ENCODE measurements at places on chromosomes 7 and 10. TPM values are rescaled to one million over a fixed set of nuclear protein-coding genes. Genes with fewer than 3 reads are reported as not detected.
A peak's percentile ranks its signal among the peaks of the same experiment; 100 is the strongest.

DNA sequence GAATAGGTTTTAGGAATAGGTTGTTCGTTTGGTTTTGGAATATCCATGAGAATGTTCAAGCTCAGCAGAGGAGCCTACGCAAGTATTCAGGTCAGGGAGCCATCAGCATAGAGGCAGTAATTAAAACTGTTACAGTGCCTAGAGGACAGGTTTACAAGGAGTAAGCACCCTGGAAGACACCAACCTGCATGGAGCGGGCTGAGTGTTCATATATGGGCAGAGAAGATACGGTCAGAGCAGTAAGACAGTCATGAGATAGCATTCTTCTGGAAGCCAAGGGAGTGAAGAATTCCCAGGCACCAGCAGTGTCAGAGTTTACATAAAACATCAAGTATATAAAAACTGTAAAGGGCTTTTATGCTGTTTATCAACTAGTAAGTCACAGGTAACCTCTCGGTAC, 96.5 kb downstream of the LRRC4 start:
- no peak for DNase-seq

GRCh38 chr10:11154333-11154732, 136.7 kb downstream of the CELF2 start:
- DNase-seq = no peak

GRCh38 chr7:41808541-41808940, 105.7 kb upstream of the INHBA start:
- no peak for DNase-seq

- no peak for DNase-seq
Measured at GRCh38 chr7:96645084-96645483, 64.6 kb downstream of the SEM1 start.

- DNase-seq = no peak
Measured at GRCh38 chr7:44964384-44964830, 14.4 kb downstream of the MYO1G start.

- no peak for DNase-seq
Measured at GRCh38 chr7:135215698-135216097, 4.4 kb upstream of the WDR91 start.

GRCh38 chr10:119396008-119396708, 146.4 kb downstream of the RGS10 start:
- DNase-seq = no peak

DNA sequence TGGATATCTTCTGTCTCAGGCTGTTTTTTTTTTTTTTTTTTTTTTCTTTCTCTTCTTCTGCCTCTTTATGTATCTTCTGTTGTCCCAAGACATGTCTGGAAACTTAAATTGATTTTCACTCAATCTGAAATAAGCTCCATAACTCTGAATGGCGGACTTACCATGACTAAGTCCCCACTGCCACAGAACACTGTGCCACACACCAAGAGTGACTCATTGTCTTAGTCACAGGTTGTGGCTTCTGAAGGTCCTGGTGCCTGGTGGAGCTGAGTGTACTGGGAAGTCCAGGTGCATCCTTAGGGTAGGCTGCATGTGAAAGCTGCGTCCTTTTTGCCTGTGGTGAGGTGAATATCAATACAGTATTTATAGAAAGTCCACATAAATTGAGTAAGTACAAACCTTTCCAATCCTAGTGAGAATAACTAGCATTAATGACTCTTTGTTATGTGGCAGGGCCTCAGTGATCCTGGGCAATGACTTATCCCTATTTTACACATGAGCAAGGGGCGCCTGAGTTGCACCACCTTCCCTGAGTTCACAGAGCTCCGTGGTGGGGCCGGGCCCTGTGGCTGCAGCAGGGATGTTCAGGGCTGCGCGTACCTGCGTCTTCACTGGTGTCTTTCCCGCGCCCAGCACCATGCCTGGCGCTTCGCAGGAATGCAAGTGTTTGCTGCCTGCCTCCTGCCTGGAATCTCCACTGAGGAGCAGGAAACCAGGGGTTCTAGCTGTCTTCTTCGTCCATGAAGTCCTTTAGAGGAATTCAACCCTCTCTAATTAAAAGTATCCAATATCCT, 4.3 kb downstream of the PFKP start:
- DNase-seq = peak; percentile 94

DNA sequence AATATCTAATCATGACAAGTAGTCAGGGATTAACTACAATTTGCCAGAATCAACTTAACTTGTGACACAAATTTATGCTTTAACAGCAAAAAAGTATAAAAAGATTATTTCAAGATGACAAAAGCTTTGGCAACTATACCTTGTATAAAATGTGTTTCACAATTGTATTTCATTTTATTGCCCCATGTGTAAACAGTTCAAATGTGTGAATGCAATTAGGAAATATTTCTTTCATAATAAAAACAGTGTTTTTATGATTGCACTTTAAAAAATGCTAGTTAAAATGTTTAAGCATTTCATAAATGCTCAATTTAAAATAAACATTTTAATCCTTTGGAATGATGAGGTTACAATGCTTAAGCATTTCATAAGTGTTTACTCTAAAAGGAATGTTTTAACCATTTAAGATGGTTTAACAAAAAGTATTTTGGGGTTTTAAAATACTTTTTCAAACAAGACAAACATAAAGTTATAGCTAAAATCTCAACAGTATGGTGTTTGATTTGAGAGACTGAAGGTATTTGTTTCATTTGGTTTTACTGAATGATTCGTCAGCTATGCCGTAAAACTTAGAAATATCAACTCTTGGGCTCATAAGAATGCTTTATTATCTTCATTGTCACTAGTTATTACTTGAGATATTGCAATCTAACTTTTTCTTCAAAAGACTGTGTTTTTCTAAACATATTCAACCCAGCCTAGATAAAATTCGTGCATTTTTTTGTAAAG, 50.1 kb downstream of the SFTPD start:
- DNase-seq = no peak

DNA sequence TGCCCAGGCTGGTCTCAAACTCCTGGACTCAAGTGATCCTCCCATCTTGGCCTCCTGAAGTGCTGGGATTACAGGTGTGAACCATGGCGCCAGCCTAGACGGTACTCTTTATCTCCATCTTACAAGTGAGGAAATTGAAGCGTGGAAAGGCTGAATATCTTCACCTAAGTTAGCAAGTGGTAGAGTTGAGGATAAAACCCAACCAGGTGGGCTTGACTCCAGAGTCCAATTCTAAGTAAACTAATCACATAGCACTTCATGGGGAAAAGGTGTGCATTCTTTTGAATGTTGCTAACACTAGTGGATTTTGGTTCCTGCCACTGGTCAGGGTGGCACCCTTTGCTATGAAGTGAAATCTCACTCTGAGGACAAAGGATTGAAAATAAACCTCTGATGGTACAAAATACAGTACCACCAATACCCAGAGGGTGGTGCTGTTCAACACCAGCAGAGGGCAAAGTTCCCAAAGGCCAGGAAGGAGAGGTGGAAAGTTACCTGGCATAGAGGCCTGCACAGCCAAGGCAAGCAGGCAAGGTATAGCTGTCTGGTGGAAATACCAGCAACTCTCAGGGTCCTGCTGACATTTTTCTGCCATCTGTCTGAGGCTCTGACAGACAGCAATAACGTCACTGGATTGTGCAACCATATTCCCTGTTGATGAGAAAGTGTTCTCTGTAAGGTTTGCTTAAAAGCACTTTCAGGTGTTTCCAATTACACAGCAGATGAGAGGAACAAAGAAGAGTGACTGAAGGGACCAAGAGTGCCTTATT, 17.6 kb downstream of the ZDHHC16 start:
- peak; percentile 47 for DNase-seq

GRCh38 chr10:103021900-103022293, 103.8 kb downstream of the CNNM2 start:
- no peak for DNase-seq

- DNase-seq = no peak
Measured at GRCh38 chr7:47285860-47286491, 295.9 kb downstream of the TNS3 start.

DNA sequence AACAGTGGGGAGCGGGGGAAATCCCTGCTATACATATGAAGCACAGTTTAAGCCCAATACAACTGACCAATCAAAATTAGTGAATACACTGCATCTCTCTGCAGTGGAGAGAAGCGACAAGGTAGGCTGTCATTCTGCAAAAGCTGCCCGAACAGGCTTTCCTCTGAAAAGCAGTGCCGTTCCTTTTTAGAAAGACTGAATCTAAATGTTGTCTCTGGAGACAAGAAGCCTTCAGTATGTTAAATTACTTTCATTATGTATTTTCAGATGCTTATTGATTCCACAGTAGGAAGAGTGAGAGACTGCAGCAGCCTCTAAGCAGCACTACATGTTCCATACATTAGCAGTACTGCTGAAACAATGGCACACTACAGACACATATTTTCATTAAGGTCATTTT, at the start of gene GPR22:
Gene GPR22 (plus strand): TSS at position 129 of the 400 bp plus-strand sequence. CDS start 4,004 bp downstream, outside the sequence.
- DNase-seq = no peak

Gene MDFIC
- total RNA-seq = 37.7 TPM

Gene SFTPD
- not detected for total RNA-seq

Gene ASB10
- total RNA-seq = not detected

Gene LRMDA
- 0.07 TPM for total RNA-seq

Data from A172 (cell line).